ENCODE measurements at places on chromosomes 1 and 21.

- no peak for DNase-seq
Measured at GRCh38 chr21:31445137-31445536, 101.1 kb upstream of the TIAM1 start.

- no peak for DNase-seq
Measured at GRCh38 chr1:47249755-47250154, 17.7 kb upstream of the TAL1 start.

GRCh38 chr1:37068260-37068659 lies 33.9 kb upstream of the GRIK3 start:
- DNase-seq = no peak

GRCh38 chr1:212922016-212922415 lies 28.3 kb upstream of the VASH2 start:
- no peak for DNase-seq

DNA sequence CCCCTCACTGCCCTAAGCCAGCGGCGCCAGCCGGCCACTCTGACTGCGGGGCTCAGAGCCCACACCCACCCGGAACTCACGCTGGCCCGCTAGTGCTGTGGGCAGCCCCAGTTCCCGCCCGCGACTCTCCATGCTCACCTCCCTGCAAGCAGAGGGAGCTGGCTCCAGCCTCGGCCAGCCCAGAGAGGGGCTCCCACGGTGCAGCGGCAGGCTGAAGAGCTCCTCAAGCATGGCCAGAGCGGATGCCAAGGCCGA lies 41.5 kb downstream of the SLC2A1 start:
- DNase-seq = no peak

DNA sequence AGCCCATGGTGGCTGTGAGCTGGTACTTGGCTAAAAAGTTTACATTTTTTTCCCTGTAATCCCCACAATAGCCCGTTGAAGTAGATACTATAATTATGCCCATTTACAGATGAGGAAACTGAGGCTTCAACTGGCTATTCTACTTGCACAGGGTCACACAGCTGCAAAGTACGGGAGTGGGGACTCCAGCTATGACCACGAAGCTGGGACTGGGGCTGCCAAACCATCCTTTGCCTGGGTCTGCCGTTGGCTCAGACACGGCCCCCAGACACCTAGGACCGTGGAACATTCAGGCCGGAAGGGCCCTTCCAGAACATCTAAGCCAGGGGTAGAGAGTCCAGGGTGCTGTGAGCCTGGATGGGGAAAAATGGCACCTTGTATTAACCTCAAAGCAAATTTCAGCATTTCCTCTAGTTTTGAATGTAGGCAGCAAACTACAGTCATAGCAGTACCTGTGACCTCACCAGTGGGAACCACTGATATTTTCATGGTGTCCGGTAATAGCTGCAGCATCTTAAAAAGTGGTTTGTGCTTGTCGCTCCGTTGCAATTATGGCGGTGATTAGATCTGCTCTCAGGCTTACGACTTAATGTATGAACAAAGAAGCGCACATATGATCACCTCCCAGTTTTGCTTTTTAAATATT lies 4.3 kb downstream of the TP73 start:
- no peak for DNase-seq

DNA sequence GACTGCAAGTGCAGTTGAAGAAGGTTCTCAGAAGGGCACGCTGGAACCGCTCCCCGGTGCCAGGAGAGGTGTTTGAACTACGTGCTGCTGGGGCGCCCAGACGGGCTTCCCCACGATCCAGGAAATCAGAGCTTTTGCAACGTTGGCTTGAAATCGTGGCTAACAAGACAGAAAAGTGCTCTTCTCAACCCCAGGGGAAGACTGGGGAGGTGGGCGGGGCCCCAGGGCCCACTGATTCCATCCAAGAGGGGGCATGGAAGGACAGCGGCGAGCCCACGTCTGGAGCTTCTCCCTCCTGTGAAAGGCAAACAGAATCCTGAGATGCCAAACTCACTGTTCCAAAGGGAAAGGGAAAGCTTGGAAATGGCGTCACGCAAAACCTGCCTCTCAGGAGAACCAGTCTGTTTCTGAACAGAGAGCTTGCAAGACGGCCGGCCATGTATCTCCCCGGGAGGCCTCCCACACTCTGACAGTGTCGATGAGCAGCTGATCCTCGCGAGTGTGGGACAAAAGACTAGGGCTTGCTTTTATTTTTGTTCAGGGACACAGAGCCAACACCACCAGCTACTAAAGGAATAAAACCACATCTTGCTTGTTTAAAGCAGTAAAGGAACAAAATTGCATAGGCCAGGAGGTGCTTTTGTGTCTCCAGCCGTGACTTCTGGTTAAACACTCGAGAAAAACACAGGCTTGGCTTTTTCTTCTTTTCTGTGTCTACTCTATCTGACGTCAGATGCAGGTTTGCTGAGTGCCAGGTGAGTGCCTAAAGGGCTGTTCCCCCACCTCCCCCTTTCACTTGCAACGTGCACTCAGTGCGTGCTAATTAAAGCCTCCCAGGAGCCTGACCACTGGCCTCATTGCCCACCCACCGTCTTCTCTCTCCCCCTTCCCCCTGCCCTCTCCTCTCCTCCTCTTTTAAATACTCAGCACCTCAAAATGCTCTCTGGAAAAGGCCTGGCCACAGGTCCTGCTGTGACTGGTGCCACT lies 41.5 kb downstream of the LRRC3 start:
- no peak for DNase-seq

GRCh38 chr1:32208891-32209328 lies at the start of gene DCDC2B:
TSS of gene DCDC2B (plus strand) at chr1:32209089. CDS start at chr1:32209094, 5 bp downstream.
- DNase-seq = no peak

GRCh38 chr21:43364851-43365424 lies 62.0 kb downstream of the SIK1 start:
- DNase-seq = no peak

DNA sequence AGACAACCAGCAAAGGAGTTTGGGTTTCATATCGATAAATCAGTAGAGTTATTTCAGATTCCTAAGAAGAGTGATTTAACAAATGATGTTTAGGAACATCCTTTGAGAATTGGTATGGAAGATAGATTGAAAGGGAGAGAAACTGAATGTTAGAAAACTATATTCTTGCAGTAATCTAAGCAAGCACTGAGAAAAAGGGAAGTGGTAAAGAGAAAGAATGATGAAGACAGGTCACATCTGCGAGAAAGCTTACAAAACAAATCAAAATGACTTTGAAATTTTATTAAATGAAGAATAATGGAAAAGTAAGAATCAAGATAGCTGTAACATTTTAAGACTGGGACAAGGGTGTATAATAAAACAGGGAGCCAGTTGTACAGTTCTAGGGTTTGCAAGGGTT lies 177.0 kb downstream of the HS2ST1 start:
- no peak for DNase-seq

GRCh38 chr1:54413295-54413694 lies 7.1 kb upstream of the SSBP3 start:
- no peak for DNase-seq
